ENCODE measurements at places on chromosomes 2 and 18.

- no peak for DNase-seq
These were observed 50.8 kb upstream of the SMAD7 start for GRCh38 chr18:49001587-49001986.

DNA sequence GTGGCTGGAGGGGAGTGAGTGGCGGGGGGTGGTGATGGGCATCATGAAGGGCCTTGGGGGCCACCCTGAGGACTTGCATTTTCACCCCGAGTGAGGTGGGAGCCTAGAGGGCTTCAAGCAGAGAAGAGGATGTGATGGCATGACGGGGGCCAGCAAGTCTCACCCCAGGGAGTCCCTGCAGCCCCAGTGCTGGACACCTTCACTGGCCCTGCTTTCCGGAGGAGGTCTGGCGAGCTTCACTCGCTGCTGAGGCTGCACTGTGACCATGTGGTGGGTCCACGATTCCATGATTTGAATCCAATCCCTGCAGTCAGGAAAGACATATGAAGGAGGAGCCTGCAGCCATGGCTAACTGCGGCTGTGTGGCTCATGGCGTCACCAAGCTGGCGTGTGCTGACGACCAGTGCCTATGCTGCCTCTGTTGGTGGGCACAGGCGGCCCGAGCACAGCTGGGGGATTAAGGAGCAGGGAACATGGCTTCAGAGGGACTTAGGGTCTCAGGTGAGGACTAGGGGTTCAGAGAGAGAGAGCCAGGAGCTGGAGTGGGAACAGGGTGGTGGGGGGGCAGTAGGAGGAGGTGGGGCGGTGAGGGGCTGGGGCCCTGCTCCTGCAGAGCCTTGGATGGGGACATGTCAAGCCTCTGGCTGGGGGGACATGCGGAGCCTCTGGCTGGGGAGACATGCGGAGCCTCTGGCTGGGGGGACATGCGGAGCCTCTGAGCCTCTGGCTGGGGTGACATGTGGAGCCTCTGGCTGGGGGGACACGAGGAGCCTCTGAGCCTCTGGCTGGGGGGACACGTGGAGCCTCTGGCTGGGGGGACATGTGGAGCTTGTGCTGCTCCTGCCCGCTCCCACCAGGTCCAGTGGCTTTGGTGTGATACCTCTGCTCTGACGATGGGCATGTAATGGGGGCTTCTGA is 3.6 kb downstream of the ZAP70 start:
- DNase-seq = no peak

DNA sequence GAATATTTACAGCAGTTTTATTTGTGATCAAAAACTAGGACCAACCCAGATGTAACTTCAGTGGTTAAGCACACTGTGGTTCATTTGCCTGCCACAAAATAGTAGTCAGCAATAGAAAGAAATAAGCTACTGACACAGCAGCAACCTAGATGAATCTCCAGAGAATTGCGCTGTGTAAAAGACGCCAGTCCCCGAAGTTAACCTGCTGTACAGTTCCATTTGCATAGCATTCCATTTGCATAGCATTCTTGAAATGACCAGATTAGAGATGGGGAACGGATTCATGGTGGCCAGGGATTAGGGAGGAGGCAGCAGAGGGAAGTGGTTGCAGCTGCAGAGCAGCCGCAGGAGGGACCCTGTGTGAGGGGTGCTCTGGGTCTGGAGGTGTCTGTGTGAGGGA is 39.3 kb upstream of the NFATC1 start:
- DNase-seq = no peak

- DNase-seq = no peak
These were observed 447.6 kb upstream of the POU3F3 start for GRCh38 chr2:104406261-104406726.

GRCh38 chr2:205461169-205461568 is 221.1 kb upstream of the NRP2 start:
- DNase-seq = no peak

GRCh38 chr2:1414121-1414520 is 858 bp downstream of the TPO start:
- no peak for DNase-seq

- DNase-seq = no peak
These were observed 50.2 kb upstream of the OSR1 start for GRCh38 chr2:19408592-19408991.

GRCh38 chr18:32251466-32251865 is 61.6 kb downstream of the MEP1B start:
- no peak for DNase-seq

DNA sequence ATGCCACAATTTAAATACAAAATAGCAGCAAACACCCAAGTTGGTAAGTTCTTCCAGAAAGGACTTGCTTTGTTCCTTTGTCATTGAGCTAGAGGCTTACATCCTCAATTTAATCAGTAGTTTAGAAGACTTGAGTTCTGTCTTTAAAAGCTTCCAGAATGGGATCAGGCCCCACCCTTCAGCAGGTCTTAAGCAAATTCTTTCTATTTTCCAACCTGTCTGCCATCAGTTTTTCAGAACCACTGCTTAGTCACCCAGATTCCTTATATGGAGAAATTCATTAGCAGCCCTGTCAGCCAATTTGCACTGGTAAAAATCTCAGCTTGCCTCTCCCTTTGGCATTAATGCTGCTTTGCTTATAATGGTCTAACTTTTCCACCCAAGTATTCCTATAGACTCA is 263.6 kb upstream of the HNMT start:
- DNase-seq = no peak

- DNase-seq = peak; percentile 33
These were observed 32.0 kb upstream of the GPR55 start for GRCh38 chr2:230956827-230957755.

DNA sequence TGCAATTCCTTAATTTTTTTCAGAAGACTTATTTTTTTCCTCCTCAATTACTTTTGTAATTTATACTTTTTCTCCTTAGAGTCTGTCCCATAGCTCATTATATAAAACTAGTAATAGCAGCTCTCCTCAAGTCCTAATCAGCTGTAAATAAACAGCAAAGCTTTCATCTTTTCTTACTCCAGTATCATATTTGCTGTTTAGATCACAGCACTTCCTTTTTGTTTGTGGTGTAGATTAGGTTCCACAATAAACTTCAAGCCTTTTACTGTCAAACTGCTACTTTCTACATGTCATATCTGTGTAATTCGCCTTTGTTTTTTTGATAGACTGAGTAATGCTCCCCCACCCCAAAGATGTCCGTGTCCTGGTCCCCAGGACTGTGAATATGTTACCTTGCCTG is 25.5 kb downstream of the GCG start:
- no peak for DNase-seq

DNA sequence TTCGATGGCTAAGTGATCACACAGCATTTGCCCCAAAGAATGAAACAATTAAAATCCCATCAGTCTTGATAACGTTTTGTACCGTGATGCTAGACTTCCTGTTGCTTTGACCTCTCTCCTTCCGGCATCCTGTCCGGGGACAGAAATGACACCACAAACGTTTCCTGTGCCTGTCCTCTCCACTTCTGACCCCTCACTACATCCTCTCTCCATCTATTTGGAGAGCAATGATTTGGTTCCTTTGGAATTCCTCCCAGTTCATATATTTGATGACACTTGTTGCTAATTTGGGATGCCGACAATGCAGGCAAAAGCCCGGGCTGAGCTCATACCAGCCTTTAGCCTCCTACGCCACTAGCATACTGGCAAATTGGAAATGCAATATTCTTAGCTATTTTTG is 151.2 kb upstream of the CCDC68 start:
- DNase-seq = no peak

GRCh38 chr2:16121231-16121985 is 181.1 kb downstream of the MYCN start:
- DNase-seq = no peak

DNA sequence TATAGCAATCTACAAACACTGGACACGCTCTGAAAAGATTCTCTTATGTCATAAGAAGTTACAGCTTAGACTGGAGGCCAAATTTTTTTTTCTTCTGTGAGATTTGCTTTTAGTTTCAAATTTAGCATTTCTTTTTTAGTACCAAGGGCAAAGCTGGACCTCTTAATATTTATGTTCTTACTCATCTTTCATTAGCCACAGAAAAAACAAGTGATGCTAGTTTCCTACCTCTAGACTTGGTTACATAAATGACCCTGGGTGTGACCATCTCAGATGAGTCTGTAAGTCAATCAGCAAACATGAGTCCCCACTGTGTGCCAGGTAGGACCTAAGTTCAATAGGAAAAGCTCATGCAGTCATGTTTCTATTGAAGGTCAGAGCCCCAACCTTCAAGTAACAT is 94.4 kb downstream of the MEP1B start:
- DNase-seq = no peak

DNA sequence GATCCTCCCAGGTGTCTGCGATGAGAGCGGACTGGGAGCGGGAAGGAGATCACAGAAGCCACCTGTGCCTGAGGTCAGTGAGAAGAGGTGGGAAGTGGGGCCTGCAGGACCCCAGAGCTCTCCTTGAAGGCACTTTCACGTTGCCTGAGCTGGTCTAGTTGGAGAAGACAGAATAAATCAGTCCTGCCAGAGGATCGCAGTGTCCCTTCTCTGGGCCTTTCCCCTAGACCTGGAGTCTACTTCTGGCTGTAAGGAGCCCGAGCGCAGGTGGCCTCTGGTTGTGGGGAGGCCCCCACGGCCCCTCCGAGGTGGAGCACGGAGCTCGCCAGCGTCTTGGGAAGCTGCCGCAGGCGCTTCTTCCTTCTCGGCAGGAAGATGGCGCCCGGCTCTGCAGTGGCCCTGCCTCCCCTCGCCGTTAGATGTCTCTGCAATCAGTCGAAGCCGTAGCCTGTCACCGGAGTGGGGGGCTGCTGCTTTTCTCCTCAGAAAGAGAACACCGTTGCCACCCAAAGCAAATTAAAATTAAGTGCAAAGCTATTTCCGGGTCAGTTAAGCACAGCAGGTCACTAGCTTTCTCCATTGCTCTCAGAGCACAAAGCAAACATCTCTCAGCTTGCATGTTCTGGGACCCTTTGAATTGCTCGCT is 212.0 kb upstream of the MYT1L start:
- DNase-seq = no peak

DNA sequence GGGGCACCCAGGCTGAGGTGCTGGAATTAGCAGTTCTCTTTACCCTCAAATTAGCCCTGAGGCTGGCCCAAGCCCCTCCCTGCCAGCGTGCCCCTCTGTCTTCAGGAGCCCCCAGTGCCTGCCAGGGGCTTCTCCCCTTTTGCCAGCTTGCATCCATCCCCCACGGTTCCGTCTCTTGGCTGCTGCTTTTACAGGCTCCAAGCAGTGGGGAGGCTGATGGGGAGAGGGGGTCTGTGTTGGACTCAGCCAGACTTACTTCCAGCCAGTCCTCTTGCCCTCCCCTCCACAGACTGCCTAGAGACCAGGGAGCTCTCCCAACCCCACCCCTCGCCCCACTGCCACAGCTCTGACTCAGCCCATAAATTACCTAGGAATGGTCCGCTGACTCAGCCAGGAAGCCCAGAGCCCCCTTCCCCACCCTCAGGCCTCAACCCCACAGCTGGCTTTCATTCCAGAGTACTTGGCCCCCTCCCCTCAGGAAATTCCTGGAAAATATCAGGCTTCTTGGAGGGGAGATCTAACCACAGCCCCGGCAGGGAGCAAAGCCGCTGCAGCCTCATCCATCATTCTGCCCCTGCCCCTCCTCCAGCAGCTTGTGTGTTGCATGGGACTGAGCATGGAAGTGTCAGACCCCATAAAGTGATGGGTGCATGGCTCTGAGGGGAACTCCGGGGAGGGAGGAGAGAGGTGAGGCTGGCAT is 184.6 kb downstream of the ZFP36L2 start:
- peak; percentile 22 for DNase-seq

DNA sequence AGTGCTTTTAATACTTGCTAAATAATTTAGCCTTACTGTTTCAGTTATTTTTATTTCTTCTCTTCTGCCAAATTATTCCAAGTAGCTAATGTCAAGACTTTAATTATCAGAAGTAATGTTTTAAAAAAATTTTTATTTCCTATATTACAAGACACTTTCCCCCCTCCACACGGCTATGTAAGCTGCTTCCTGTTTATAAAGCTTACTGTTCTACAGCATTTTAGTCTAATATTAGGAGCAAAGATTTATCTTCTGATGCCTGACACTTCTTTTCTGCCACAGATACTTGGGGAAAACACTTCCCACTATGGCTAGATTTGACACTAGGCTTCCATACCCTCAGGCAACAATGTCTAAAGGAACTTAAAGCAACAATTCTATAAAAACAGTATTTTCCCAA is 62.3 kb downstream of the ROCK1 start:
- no peak for DNase-seq

- DNase-seq = no peak
These were observed 46.9 kb upstream of the GREB1L start for GRCh38 chr18:21194871-21195771.

DNA sequence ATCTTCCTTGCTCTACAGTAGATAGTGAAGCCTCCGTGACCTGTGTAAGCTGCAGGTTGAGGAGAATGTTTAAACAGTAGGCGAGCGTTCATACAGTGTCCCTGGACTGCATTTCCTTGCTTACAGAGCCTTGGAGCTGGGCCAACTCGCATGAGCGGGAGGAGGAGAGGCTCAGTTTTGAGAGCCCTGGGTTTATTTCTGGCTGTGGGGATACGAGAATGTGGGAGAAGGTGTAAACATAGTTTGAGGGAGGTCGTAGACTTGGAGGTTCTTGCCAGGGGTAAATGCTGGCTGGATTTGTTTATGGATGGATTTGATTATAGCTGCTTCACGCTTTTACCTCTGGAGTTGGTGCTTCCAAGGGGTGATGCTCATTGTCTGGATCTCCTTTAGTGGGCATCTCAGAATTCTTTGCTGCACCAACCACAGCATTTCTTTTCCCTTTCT is 20.8 kb downstream of the CRIM1 start:
- DNase-seq = no peak

DNA sequence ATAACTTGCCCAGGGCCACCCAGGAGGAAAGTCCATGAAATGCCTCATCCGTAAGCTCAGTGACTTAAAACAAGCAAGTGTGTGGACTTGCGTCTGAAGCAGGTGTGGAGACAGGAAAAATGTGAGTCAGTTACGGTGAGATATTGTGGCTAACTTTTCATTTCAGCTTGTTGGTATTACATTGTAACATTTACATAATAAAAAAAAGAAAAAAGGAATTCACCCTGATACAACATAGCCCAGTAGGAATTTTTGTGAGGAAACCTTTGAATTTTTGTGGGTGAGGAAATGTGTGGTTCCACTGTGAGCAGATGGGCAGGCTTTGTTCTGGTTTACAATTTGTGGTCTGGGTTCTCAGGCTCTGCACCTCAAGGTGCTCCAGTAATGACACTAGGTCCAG is 33.7 kb upstream of the LYPD6B start:
- DNase-seq = no peak

GRCh38 chr2:65096948-65097347 is 33.0 kb downstream of the RAB1A start:
- DNase-seq = no peak

DNA sequence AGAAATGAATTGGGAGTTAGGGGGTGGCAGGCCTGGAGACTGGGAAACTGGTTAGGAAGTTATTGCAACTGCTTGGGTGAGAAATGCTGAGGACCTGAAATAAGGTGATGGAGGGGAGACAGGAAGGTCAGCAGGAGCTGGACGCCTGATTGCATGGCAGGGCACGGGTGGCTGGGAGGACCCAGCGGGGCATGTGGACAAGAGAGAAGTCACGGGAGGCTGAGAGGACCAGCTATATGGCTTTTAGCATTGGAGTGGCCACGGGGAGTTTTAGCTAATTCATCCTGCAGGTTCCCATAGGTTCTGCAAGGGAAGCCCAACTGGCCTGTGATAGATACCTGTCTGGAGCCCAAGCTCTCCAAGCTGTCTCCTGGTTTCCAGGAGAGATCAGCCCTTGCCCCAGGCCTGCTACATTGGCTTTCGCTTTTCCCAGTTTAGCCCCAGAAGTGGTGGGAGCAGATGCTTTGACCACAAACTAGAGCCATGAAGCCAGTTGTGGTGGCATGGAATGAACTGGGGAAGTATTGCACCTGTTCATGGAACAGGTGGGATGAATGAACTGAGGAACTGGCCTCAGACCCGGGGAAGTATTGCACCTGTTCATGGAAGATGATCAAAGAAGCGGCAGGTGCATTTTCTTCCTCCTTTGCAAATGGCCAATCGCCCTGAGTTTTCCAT is 93.6 kb upstream of the TAF1B start:
- no peak for DNase-seq

Data from endothelial cell (in vitro differentiated cells).